ENCODE measurements at places on chromosomes 16 and 17.

DNA sequence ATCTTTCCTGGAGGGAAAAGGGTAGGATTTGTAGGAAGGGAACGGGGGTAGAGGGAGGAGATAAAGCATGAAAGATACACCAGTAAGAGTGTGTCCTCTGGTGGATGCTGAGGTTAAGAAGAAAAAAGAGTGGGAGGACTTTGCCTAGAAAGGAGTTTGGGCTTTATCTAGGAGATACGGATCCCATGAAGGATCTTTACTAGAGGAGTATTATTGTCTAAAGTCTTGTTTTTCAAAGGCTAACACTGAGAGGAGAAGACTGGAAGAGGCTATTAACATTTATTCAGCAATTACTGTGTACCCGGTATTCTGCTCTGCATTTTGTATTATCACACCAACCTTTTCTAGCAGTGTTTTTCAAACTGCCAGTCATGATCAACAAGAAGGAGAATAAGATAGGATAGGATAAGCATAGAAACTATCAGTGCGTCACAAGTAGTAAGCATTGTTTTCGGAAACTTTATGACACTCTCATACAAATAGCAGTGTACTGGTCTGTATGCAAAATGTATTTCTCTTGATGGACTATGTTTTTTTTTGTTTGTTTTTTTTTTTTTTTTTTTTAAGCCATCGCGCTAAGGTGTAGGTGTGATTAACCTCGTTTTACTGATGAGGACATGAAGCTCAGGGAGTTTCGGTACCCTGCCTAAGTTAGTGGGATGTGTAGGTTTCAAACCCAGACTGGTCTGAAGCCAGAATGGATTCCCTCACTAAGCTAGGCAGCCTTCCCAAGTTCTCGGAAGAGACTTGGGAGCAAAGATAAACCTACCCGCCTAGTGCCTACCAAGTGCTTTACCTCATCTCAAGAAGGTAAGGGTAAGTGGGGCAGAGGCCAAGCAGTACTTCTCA is 1.3 kb upstream of the SP2 start:
- no peak for DNase-seq

- no peak for DNase-seq
These were observed 83.8 kb upstream of the FAM20A start for GRCh38 chr17:68684949-68685357.

DNA sequence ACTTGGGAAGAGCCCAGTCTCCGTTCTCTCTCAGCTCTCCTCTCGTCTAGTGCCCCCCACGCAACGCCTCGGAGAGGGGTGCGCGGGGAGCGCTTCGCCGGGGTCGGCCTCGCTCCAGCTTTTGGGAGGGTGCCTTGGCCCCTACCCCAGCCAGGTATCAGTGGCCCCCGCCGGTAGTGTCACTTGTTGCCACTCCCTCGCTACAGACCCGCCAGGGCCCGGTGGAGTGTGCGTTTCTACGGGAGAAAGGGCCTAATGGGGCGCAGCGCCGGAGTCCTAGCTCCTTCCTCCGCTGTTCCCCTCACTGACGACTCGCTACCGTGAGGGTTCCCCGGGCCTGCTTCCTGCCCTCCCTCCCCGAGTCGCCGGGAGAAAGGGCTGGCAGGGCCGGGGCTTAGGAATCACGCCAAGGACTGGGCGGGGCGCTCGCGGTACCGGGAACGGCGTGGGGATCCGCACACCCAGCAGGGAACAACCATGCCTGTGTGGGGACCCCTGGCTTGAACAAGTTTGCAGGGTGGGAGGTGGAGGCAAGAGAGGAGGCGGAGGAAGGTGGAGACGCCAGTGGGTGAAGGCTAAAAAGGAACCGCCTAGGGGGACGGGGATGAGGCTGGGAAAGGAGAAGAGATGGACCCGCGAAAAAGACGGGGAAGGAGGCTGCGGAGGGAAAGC is 997 bp upstream of the CDH11 start:
- DNase-seq: no peak

DNA sequence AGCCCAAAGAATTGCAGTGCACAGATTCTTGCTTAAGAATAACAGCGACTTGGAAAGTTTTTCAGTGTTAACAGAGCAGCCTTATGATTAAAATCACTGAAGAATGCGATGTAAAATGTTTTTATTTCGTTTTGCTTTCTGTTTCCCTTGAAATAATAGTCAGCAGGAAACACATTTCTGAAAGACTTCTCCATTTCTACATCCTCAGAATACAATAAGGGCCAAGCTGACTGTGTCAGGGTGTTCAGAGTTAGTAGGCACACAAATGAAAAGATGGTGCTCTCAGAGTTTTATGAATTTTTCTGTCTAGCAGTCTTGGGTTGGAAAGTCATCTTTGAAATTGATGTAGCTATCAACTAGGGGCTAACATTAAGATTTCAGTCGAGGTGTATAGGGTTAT is 582.9 kb upstream of the RBFOX1 start:
- no peak for DNase-seq
